ENCODE measurements at places on chromosomes 11 and 22.

- DNase-seq, result no peak
Observed at GRCh38 chr11:47000033-47000432, 63.5 kb downstream of the CSTPP1 start.

GRCh38 chr11:2365571-2366210 is 11.4 kb upstream of the CD81 start:
- no peak for DNase-seq

DNA sequence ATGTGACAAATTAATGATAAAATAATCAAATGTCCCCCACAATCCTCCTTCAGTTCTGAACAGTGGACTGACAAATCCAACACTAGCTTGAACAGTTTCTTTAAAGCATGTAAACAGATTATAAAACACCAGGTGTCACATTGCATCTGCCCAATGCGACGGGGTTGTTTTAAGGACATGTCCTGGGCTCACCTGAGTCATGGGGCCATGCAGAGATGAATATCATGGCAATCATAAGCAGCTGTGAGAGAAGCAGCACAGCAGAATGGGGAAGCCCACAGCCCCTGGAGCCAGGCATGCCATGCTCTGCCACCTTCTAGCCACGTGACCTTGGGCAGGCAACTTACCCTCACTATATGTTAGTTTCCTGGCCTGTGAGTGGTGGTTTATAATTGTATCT is 93.9 kb upstream of the KCNA4 start:
- DNase-seq, result no peak

DNA sequence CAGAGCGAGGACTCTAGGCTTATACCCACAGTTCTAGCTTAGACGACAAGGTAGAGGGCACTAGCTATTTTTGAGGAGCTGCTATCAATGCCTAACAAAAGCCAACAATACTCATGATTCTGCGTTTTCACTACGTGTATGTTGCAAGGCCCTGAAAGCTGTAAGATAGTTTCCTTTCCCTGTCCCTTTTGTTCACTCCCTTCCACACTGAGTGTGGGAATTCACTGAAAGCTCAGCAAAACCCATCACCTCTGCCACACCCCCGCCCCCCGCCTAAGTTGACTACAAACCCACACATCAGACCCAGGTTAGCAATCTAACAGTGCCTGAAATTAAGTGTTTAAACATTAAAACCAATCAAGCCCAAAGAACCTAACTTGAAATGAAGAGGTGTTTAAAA is 6.2 kb upstream of the LDLRAD3 start:
- DNase-seq, result no peak

- no peak for DNase-seq
Observed at GRCh38 chr11:3000032-3000961, 8.2 kb upstream of the NAP1L4 start.

DNA sequence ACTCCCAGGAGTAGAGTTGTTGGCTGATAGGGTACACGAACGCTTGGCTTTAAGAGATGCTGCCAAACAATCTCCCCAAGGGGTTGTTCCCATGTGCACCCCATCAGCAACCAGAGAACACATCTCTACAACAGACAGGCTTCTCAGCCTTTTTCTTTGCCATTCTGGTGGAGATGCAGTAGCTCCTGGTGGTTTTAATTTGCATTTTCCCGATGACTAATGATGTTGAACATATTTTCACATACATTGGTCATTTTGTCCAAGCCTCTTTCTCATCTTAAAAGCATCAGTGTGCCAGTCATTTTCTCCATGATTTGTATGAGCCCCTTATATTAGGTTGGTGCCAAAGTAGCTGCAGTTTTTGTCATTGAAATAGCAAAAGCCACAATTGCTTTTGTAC is 21.8 kb downstream of the DHCR7 start:
- no peak for DNase-seq

DNA sequence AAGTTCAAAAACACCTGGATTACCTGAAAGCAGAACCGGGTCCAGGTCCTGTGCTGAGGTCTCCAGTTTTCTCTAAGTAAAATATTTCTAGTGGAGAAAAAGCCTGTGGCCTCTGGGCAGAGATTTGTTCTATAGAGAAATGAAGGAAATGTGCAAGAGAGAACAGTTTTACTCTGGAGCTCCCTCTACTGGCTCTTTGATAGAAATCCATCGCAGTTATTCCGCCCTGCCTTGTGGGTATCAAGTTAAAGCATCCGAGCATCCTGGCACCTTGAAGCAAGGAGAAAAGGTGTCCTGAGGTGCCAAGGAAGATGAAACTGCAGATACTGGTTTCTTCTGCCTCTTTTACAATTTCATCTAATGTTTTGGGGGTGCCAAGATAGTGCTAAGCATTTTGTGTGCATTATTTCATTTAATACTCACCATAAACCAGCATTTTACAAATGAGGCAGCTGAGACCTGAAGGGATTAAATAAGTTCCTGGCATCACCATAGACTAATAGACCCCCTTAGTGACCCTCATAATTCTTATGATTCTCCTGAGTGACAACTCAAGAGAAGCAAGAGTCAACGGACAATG is 113.1 kb upstream of the HSD17B12 start:
- no peak for DNase-seq

DNA sequence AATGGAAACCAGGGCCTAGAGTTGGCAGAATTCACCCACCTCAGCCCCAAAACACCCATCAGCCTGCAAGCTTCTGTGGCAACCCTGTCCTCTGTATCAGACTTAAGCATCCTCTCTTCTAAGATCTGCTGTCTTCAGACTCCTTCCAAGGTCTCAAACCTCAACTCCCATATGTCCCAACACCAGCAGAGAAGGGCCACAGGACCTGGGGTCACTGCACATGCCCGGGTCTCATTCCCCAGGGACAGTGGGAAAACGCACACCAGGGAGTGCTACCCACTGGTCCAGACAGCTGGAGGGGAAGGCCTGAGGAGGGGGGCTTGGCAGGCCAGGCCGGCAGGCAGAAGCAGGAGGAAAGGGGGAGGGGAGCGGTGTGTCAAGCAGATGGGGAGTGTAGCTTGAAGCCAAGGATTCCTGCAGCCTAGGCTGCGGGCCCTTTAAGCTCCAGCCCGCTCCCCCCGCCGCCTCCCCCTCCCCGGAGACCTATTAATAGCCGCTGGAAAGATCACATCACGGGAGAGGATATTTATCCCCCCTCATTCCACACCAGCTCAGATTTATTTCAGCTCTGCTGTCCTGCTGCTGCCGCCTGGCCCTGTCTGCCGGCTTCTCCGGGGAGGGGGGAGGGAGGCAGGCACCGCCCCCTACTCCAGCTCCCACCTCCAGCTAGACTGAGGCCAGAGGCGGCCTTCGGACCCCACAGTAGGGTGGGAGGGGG is 16.7 kb downstream of the BCL9L start:
- peak; percentile 89 for DNase-seq

GRCh38 chr11:9141186-9141585 is 49.8 kb upstream of the SCUBE2 start:
- DNase-seq, result no peak

DNA sequence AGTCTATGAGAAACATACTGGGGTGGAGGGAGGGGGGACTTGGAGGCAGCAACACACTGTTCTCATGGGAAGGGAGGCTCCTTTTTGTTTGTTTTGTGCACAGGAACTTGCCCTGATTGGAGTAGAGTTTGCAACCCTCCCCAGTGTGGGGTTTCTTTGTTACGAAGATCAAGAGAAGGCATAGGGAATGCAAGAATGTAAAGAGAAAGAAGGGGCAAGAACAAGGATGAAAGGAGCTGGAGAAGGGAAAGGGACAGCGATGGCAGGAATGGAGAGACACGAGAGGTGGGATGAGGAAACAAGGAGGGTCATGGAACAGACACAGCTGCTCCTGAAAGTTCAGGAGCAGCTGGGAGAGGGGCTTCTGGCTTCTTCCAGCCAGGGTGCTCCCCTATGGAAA is 611.7 kb downstream of the NTM start:
- DNase-seq, result no peak

DNA sequence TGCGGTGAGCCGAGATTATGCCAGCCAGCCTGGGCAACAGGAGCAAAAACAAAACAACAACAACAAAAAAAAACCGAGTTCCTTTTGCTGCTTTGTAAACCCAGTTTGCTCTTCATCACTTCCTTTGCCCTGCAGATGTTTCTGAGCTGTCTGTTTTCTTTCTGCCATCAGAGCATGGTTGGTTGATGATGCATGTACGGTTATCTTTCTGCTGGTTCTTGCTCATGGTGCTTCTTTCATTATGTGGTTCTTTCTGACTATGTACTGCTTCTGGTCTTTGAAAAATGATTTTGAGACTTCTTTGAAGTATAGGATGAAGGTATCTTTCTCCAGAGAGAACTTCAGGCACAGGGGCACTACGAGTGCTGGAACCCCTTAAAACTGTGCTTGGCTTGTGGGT is 13.2 kb downstream of the TANGO2 start:
- no peak for DNase-seq

- no peak for DNase-seq
Observed at GRCh38 chr22:47366026-47366767, 603.7 kb downstream of the TBC1D22A start.

- peak; percentile 14 for DNase-seq
Observed at GRCh38 chr22:45090497-45090910, 73.2 kb upstream of the NUP50 start.

DNA sequence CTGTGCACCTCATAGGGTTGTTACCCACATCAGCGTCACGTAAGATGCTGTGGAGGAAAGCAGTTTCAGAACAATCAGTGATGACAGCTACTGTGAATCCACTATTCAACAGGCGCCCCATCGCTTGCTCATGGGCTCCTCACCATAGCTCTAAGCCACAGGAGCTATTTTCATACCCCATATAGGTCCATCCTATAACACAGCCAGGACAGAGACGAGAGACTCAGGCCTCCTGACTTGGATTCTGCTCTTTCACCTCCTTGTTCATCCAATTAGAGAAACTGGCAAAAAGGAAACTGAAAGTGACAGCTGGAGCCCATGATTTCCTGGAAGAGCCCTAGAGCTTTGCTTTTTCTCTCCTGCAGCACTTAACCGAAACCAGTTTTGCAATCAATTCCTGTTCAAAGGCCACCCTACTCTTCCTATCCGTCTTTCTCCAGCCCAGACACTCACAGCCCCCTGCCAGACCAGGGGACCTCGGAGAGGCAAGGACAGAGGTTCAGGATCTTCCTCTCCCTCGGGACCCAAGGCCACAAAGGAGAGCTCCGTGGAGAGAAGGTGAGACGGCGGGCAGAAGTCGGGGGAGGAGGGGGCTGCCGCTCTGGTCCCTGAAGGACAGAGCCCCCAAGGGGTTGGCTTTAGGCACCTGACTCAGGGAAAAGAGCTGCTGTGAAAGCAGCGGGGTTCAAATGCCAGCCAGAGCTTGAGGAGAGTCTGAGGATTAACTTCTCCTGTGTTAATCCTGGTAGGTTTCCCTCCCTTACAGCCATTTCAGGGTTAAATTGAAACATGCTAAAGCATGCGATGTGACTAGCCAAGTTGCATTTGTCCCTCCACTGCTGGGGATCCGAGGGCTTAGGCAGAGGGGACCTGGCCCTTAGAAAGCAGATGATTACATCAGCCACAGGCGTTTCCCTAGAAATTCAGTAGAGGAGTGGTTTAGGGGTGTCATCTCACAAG is at the start of gene APOL6:
APOL6 (plus strand) TSS at position 381 of the 960 bp plus-strand sequence. CDS start 7,980 bp downstream, outside the sequence.
- DNase-seq, result no peak

- no peak for DNase-seq
Observed at GRCh38 chr11:35367491-35367890, 51.9 kb downstream of the SLC1A2 start.

DNA sequence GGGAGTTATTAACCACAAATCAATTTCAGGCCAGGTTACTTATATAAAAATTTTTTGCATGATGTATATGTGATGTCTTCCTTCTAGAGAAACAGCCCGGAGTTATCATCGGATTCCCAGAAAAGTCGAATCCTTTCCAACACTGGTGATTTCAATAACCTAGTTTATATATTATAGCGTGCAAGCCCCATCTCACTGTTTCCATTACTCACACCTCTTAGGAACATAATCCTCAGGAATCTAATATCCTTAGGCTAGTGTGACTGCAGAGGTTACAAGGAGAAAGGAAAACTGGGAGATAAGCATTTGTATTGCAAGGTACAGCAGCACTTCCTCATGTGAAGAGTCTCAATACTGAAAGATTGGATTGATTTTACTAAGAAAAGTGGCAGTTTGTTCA is 20.3 kb downstream of the ARHGAP20 start:
- no peak for DNase-seq

DNA sequence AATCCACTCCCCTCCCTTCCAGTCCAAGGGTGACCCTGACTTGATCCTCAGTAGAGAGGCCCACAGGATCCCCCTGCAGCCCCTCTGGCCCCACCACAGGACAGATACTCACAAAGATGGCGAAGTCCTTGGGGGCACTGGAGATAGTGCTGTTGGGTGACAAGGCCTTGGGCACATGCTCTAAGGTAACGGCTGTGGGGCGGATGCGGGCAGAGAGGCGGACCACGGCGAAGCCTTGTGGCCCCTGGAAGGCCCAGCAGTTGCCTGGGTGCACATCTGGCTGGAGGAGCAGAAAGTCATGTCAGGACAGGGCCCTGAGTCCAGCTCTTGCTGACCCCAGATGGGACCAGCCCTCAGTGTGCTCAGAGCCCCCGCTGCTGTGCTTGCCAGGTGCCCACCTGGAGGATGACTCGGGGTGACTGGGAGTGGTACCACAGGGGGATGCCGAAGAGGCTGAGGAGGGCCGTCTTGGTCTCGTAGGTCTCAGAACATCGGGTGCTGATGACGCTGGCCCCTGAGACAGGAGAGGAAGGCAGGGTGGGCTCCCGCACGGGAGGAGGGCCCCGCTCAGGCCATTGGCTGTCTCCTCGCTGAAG is 17.2 kb downstream of the SUN2 start:
- no peak for DNase-seq

GRCh38 chr11:15871904-15872626 is 484.3 kb downstream of the SOX6 start:
- no peak for DNase-seq

DNA sequence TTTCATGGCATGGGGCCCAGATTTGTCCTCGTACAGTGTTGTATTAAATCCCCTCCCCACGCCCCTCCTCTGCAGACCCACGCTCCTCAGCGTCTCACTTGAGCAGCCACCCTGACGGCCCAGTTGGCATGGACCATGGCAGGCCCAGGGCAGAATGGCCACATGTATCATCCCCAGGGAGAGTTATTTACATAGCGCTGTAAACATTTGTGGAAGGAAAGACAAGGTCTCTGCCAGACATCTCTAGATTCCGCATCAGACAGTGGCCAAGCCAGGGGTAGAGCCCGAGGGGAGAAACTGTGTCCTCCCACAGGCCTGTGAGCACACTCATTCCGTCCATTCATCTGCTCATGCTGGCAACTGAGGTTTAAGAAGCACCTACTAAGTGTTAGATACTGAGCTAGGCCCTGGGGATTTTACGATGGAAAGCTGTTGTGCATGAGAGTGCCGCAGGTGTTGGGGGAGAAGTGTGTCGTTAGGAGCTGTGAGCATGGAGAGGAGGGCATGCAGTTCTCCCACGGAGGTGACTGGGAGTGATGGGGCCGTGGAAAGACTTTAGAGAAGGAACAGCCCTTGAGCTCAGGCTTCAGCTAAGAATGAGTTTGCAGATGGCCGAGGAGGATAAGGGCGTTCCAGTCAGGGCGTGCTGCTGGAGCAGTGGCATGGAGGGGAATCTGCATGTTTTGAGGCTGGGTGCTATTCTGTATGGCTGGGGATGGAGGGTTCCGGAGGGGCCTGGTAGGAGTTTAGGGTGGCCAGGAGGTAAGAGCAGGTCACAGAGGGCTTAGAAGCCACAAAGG is 94.9 kb downstream of the GRIK4 start:
- DNase-seq, result no peak
